ENCODE measurements at places on chromosomes 2 and 18. TPM values are rescaled to one million over a fixed set of nuclear protein-coding genes. Genes with fewer than 3 reads are reported as not detected.

GRCh38 chr18:58310517-58310916 is 266.5 kb downstream of the NEDD4L start:
- no peak for DNase-seq

DNA sequence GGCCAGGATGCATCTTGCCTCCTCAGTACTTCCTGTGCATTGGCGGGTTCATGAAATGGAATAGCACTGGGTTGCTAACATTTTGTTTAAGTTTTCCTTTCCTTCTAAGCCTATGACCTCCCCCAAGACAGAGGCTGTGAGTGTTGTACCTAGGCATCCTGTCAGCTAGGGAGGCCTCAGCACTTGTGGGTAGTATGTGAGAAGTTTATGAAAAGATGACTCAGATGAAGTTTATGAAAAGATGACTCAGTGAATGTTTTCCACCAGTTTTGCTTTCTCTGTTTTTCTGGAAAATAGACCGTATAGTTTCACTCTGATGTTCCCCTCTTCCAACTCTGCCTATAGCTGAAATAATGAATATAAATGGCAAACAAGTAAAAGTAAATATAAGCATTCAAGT is 412.9 kb downstream of the TMEM182 start:
- no peak for DNase-seq

DNA sequence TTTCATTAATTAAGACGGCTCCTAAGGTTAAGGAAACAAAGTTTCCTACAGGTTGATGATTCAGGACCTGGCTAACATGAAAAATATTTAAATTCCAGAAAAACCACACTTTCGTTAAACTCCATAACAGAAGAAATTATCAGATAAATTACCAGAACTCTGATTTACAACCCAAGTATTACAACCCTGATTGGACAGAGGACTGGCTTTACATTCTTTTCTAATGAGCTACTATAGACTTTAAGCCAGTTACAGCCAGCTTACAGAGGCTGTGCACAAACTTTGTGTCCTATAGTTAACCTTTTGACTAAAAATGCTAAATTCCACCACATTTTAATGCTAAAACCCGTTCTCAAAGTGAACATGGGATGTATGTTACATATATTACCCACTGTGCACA is 458.6 kb downstream of the KCNJ3 start:
- DNase-seq = no peak

RAX gene
- total RNA-seq = not detected

GRCh38 chr2:163735685-163736432 is at the start of gene FIGN:
TSS of gene FIGN (minus strand) at chr2:163736008. CDS start at chr2:163734927, 1,081 bp downstream.
- DNase-seq = peak; percentile 67

GRCh38 chr18:52216666-52217065 is 123.3 kb upstream of the DCC start:
- no peak for DNase-seq

MCEE gene
- total RNA-seq = 9.9 TPM

GRCh38 chr2:42752816-42753813 is 10.8 kb downstream of the OXER1 start:
- no peak for DNase-seq

GRCh38 chr2:127535918-127536317 is 435 bp downstream of the MYO7B start:
- no peak for DNase-seq

ESPNL gene
- 0.40 TPM for total RNA-seq

CRYGC gene
- not detected for total RNA-seq

Data from neural crest cell (in vitro differentiated cells).